Suprapubic skin (tissue), 4 donors: ENCODE measurements at places on chromosomes 13 and 19.

- no peaks in the 10 kb centered on the region for H3K36me3 ChIP-seq
- H3K27me3 ChIP-seq: no peaks in the 10 kb centered on the region
- no peak overlapping the region for H3K27ac ChIP-seq
- peaks cover 8% of the 10 kb centered on the region for H3K4me1 ChIP-seq
Observed at GRCh38 chr13:112767506-112768471, 78.0 kb downstream of the ATP11A start.

GRCh38 chr13:91622778-91623550, 224.5 kb downstream of the GPC5 start:
- H3K27ac ChIP-seq: no peak overlapping the region
- no peak overlapping the region for H3K4me3 ChIP-seq
- H3K36me3 ChIP-seq: no peaks in the 10 kb centered on the region

DNA sequence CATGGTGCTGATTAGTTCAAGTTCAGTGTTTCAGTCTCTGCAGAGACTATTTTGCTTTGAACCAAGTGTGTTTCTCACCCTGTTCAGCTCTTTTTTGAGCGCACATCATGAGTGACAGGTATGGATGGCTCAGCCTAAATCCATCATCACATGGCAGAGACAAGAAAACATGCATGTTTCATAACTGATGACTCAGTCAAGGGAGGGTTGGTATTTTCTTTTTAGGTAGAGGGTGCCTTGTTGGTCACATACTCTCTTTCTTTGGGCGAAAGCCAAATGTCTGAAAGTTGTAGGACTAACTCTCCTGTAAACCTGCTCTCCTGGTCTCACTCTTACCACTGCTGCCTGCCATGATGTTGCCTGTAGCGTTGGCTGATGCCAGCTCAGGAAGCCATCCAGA, 48.1 kb upstream of the RAP2A start:
- no peak overlapping the region for H3K27ac ChIP-seq
- H3K4me1 ChIP-seq: peaks cover 10% of the 10 kb centered on the region
- peaks cover 14% of the 10 kb centered on the region for H3K36me3 ChIP-seq
- H3K27me3 ChIP-seq: no peaks in the 10 kb centered on the region

DNA sequence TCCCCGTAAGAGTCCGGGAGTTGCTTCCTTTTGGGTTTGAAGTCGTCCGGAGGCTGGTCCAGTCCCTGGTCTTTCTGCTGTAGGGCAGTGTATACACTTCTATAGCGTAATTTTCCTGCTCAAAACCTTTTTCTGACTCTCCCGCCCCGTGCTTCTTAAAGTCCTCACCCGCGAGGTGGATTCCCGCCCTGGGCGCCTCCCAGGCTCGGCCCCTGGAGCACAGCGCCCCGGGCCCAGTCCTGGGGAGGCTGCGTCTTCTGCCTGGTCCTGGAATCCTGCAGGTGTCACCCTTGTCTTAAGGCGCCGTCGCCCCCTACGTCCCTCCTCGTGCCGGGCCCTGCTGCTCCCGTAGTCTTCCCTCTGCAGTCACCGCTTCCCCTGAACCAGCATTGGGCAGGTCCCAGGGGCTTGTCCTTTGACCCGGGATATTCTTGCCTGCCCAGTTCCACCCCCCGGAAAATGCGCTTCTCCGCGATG, 34.4 kb upstream of the ZNF808 start:
- H3K27me3 ChIP-seq: no peaks in the 10 kb centered on the region
- DNase-seq: no peak
- no peak overlapping the region for H3K4me3 ChIP-seq
- no peaks in the 10 kb centered on the region for H3K4me1 ChIP-seq
- no peaks in the 10 kb centered on the region for H3K36me3 ChIP-seq

DNA sequence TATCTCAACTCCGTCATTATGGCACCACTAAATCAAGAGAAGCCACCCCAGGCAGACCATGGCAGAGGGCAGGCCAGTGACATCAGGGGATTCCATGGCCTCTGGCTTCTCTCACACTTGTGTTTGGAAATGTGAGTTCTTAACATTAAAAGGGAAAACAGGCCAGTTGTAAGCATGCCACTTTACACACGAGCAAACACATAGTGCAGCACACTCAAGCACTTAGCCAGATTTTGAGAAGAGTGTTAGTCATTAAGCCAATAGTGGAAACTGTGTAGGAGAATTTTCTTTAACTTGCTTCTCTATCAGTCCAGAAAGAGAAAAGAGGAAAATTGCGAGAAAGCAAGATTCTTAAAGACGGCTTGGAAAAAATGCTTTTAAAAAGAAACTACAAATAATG, 401.5 kb downstream of the TDRD3 start:
- H3K27ac ChIP-seq: no peak overlapping the region
- DNase-seq: no peak
- H3K27me3 ChIP-seq: no peaks in the 10 kb centered on the region
- H3K4me3 ChIP-seq: no peak overlapping the region

DNA sequence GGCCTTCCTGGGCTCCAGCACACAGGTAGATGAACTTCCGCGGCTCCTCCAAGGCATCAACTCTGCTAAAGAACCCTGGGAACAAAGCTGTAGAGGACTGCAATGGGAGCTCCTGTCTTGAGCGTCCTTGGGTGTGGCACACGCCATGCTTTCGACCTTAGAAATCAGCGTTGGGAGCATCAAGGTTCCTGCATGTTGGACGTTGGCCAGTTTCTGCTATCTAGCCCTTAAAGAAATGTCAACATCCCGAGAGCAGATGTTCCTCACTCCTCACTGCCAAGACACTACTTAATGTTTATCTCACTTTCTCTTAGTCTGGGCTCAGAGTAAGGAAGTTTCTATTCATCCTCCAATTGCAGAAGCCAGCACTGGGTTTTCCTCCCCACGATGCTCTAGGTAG, 70.6 kb upstream of the MEDAG start:
- H3K27me3 ChIP-seq: no peaks in the 10 kb centered on the region
- no peak overlapping the region for H3K4me3 ChIP-seq
- DNase-seq: no peak
- H3K27ac ChIP-seq: no peak overlapping the region
- H3K36me3 ChIP-seq: no peaks in the 10 kb centered on the region

DNA sequence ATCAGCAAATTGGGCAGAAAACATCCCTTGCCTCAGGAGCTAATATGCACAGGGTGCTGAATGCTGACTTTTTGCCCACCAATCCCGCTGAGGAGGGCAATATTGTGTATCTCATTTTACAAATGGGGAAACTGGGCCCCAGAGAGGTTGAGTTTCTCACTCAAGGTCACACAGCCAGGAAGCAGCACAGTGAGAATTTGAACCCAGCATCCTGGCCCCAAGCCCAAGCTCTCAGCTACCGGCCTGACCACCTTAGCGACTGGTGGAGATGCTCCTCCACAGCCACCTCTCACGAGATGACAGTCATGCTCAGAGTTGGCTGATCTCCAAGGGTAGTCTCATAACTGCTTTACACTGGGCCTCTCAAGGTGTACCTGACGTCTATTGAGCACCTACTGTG, 3.5 kb downstream of the FBXW9 start:
- no peaks in the 10 kb centered on the region for H3K27me3 ChIP-seq
- no peak overlapping the region for H3K27ac ChIP-seq
- H3K4me1 ChIP-seq: peaks cover 22% of the 10 kb centered on the region
- no peak overlapping the region for H3K4me3 ChIP-seq
- peaks cover 7% of the 10 kb centered on the region for H3K36me3 ChIP-seq

- peaks cover 4% of the 10 kb centered on the region for H3K4me1 ChIP-seq
- no peaks in the 10 kb centered on the region for H3K36me3 ChIP-seq
- H3K27me3 ChIP-seq: no peaks in the 10 kb centered on the region
- DNase-seq: no peak
Observed at GRCh38 chr13:108957369-108958012, 328.1 kb downstream of the MYO16 start.

DNA sequence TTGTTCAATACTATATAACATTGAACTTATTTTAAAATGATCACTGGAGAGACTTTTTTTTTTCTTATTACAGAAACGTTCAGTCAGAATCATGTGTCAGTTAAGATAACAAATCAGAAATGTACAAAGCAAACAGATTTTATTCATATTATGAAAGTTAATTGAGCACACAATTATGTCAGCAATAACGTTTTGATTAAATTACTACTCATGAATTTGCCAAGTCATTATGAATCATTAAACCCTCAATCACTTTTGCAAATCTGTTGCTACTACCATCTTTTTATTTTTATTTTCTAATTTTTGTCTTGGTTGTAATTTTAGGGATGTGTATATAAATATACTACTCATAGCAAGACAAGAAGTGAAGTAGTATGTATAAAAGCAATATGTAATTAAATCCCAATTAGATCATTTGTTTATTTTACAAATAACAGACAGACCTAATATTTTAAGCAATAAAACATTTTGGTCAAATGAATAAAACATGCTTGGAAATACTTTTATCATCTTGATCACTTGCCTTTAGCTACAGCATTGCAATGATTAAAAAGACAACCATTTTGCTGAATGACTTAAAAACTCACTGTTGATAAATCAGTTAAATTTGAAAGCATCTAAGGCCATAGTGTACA, 893.4 kb upstream of the MIR17HG start:
- DNase-seq: no peak
- H3K4me1 ChIP-seq: no peaks in the 10 kb centered on the region
- no peaks in the 10 kb centered on the region for H3K27me3 ChIP-seq
- H3K27ac ChIP-seq: no peak overlapping the region
- no peaks in the 10 kb centered on the region for H3K36me3 ChIP-seq

DNA sequence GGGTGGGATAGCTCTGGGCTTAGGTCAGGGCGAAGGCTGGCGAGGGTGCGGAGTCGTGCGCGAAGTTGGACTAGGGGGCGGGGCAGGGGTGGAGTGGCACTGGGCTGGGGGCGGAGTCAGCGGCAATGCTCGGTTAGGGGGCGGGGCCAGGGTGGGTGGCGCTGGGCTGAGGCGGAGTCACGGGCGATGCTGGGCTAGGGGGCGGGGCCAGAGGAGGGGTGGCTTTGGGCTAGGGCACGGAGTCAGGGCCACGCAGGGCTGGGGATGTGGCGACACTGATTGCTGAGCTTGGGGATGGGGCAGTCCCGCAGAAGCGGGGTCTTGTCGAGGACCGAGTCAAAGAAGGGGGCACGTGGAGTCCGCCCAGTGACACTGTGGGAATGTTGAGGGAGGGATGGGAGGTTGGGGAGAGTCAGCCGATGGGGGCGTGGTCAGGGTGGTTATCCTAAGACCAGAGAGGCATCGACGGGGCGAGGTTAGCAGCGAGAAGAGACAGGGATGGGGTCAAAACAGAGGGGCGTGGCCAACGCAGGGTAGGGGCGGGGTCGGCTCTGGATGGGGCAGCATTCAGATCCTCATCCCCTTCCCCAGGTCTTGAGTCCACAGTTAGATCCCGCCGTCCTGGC, 8.7 kb downstream of the HOMER3 start:
- H3K4me3 ChIP-seq: peak overlapping the region; percentile 9

- no peak overlapping the region for H3K4me3 ChIP-seq
- no peak overlapping the region for H3K27ac ChIP-seq
- no peaks in the 10 kb centered on the region for H3K27me3 ChIP-seq
Observed at GRCh38 chr13:91661692-91662490, 263.5 kb downstream of the GPC5 start.

DNA sequence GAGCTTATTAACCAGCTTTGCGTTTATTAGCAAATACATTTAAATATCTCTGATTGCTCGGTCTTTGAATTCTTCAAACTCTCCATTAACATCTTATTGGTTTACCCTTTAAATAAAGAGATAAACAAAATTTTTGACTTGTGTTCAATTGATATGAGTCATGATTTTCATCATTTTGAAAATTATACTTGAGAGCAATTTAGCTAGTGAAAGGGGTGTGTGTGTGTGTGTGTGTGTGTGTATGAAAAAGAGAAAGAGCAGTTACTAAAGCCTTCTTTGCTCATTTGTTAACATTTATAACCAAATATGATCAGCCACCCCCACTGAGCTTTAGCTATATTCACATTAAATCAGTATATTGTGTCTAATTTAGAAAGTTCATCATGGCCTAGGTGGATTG, 48.3 kb upstream of the FAM216B start:
- no peak overlapping the region for H3K4me3 ChIP-seq
- DNase-seq: no peak
- no peaks in the 10 kb centered on the region for H3K27me3 ChIP-seq
- H3K4me1 ChIP-seq: no peaks in the 10 kb centered on the region
- H3K27ac ChIP-seq: no peak overlapping the region

GRCh38 chr19:51179256-51179655, 37.2 kb downstream of the SIGLEC7 start:
- H3K4me1 ChIP-seq: no peaks in the 10 kb centered on the region
- no peak overlapping the region for H3K4me3 ChIP-seq
- no peak overlapping the region for H3K27ac ChIP-seq

GRCh38 chr13:77458736-77459135, 76.8 kb upstream of the SCEL start:
- DNase-seq: no peak
- H3K27me3 ChIP-seq: no peaks in the 10 kb centered on the region
- H3K4me1 ChIP-seq: peaks cover 3% of the 10 kb centered on the region
- H3K36me3 ChIP-seq: no peaks in the 10 kb centered on the region
- no peak overlapping the region for H3K27ac ChIP-seq

DNA sequence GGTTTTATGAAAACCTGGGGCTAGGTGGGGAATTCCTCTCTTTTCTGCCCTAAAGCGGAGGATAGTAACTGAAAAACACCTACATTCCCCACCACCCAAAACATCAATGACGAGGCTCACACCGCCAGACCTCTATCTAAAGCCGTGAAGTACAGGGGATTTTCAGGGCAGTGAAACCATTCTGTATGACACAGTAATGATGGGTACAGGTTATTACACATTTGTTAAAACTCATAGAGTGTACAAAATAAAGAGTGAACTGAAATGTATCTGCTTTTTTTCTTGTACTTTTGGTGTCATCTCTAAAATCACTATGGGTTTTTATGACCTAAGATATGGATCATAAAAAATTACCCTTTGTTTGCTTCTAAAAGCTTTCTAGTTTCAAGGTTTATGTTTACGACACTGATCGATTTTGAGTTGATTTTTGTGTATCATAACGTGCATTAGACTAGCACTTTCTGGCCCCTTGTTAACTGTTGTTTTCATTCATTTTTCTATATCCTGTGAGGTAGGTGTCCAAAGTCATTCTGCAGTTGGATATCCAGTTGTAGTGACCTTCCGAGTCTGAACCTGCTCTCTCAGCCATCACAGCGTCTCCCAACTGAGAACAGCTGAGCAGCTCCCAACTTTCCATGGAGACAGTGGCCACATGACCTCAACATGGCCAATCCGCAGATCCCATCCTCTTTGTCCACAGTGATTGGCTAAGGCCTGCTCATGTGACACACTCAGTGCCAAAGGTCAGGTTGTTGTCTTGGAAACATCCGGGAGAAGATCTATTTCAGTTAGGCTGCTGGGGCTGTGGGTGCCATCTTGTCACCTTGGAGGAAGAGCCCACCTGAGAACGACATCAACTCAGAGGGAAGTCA, 10.3 kb downstream of the MBD3L2B start:
- H3K27me3 ChIP-seq: no peaks in the 10 kb centered on the region
- H3K4me1 ChIP-seq: no peaks in the 10 kb centered on the region
- H3K4me3 ChIP-seq: no peak overlapping the region
- no peaks in the 10 kb centered on the region for H3K36me3 ChIP-seq
- no peak for DNase-seq
